CD8-positive, alpha-beta memory T cell (primary cell): ENCODE measurements at places on chromosomes 2 and 18.

- H3K4me1 ChIP-seq = peaks cover 72% of the 10 kb centered on the region
- H3K27ac ChIP-seq = no peak overlapping the region
- H3K27me3 ChIP-seq = no peaks in the 10 kb centered on the region
- peaks cover 9% of the 10 kb centered on the region for H3K36me3 ChIP-seq
- H3K4me3 ChIP-seq = no peak overlapping the region
- no peak for DNase-seq
Measured at GRCh38 chr2:230778350-230779063, 65.9 kb downstream of the CAB39 start.

- peaks cover 15% of the 10 kb centered on the region for H3K4me1 ChIP-seq
- H3K27ac ChIP-seq = no peak overlapping the region
- DNase-seq = peak; percentile 54
- no peak overlapping the region for H3K4me3 ChIP-seq
- H3K27me3 ChIP-seq = no peaks in the 10 kb centered on the region
- H3K36me3 ChIP-seq = no peaks in the 10 kb centered on the region
Measured at GRCh38 chr2:195498176-195498575, 158.8 kb upstream of the SLC39A10 start.

GRCh38 chr2:160010361-160011145 is 51.9 kb downstream of the PLA2R1 start:
- H3K36me3 ChIP-seq = no peaks in the 10 kb centered on the region
- H3K27ac ChIP-seq = no peak overlapping the region
- DNase-seq = no peak
- H3K4me3 ChIP-seq = no peak overlapping the region
- no peaks in the 10 kb centered on the region for H3K27me3 ChIP-seq

- no peak overlapping the region for H3K27ac ChIP-seq
- no peaks in the 10 kb centered on the region for H3K27me3 ChIP-seq
- H3K4me1 ChIP-seq = peaks cover 26% of the 10 kb centered on the region
- no peak overlapping the region for H3K4me3 ChIP-seq
- H3K36me3 ChIP-seq = no peaks in the 10 kb centered on the region
Measured at GRCh38 chr2:46545015-46545839, 65.9 kb downstream of the TMEM247 start.

GRCh38 chr2:120720231-120720630 is 15.4 kb upstream of the GLI2 start:
- no peaks in the 10 kb centered on the region for H3K27me3 ChIP-seq
- H3K4me3 ChIP-seq = no peak overlapping the region
- H3K4me1 ChIP-seq = no peaks in the 10 kb centered on the region
- no peak overlapping the region for H3K27ac ChIP-seq
- no peaks in the 10 kb centered on the region for H3K36me3 ChIP-seq
- no peak for DNase-seq

- peaks cover 15% of the 10 kb centered on the region for H3K4me1 ChIP-seq
- no peak overlapping the region for H3K27ac ChIP-seq
- DNase-seq = no peak
- no peaks in the 10 kb centered on the region for H3K27me3 ChIP-seq
- no peaks in the 10 kb centered on the region for H3K36me3 ChIP-seq
Measured at GRCh38 chr2:215746226-215746886, 267.0 kb downstream of the MREG start.

- no peaks in the 10 kb centered on the region for H3K36me3 ChIP-seq
- no peak overlapping the region for H3K4me3 ChIP-seq
- H3K27ac ChIP-seq = no peak overlapping the region
- no peak for DNase-seq
Measured at GRCh38 chr2:28276076-28276618, 116.5 kb upstream of the FOSL2 start.

DNA sequence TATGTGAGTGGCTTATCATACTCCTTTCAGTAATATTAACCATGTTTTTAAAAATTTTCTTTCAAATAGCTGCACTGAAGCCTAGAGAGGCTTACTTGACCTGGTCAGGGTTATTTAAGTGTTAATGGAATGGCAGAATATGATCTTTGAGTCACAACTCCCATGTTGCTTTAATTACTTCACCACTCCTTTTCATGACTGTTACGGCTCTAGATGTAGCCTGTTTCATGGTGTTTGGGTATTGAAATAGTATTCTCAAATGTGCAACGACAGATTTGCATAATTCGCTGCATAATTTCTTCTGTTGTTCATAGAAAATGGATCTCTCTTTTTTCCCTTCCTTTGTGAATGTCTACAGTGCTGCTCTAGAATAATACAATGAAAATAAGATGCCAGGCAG is 51.6 kb upstream of the PLA2R1 start:
- no peaks in the 10 kb centered on the region for H3K36me3 ChIP-seq
- H3K4me3 ChIP-seq = no peak overlapping the region
- no peak for DNase-seq
